Activated CD4-positive, alpha-beta T cell treated with anti-CD3 and anti-CD28 coated beads, Interleukin-2, amount 50 U/mL, for 48 hours (primary cell): ENCODE measurements at places on chromosomes 5 and 9.

DNA sequence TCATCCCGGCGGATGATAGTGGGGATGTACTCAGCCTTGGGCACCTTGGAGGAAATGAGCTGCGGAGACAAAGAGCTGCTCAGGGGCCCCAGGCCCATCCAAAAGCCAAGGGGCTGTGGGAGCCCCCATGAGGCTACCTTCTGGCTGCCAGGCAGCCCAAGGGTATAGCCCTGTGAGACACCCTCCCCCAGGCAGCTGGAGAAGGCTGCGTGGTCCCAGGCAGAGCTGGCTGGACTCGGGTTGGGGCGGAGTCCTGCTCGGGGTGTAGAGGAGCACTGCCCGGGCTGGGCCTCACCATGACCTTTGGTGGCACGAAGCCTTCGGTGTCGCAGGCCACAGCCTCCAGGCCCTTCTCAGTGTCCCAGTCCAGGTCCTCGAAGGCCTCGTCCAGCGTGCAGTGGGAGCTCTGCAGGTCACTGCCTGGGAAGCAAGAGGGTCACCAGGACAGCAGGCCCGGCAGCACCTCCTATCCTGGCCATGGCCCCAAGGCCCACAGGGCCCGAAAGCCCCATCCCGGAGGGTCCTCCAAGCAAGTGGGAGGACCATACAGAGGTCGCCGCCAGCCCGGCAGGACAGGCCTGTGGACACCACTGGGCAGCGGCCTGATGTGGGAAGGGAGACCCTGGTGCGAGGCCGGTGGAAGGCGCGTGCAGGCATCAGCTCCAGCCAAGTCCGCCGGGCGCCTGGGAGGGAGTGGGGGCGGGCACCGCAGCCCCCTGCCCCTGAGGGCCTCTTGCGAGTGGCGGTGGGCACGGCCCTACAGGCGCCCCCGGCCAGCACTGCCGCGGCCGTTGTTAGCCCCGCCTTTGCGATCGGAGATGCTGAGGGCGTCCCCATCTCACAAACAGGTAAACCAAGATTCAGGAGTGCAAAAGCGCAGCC, 6.1 kb downstream of the NSMF start:
- no peak for DNase-seq

DNA sequence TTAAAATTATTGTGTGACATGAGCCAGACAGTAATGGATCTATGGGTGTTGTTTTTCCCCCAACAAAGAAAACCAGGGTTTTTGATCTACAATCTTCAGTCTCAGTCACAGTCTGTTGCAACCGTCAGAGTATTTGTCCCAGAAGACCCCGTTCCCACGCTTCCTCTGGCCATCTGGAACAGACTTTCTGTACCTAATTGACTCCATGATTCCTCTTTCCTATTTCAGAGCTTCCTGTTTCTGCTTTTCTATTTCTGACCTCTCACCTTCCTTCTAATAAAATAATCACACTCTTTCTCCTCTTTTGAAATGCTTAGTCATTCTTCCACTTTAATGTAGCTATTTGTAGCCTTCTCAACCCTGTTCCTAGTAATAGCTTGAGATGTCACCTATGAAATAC, 1044.8 kb downstream of the DTWD2 start:
- DNase-seq, result no peak

GRCh38 chr5:71456362-71456743, 902 bp downstream of the BDP1 start:
- no peak for DNase-seq

DNA sequence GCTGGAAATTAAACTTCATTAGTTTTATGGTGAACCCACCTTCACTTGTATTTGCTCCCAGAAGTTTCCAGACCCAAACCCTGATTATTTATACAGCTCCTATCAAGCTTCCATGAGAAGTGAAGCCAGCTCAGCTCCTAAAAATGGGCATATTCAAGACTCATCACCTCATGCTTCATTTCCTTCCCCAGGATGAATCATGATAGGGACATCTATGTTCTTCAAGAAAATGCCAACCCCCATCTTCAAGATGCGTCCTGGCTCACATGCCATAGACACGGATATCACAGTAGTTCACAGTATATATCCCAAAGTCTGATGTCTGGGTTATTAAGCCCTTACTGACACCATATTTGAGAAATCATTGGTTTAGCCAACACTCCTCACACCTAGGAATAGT, 217.6 kb downstream of the NPR3 start:
- DNase-seq, result no peak

- no peak for DNase-seq
Measured at GRCh38 chr9:129414993-129415941, 205.6 kb downstream of the C9orf50 start.

DNA sequence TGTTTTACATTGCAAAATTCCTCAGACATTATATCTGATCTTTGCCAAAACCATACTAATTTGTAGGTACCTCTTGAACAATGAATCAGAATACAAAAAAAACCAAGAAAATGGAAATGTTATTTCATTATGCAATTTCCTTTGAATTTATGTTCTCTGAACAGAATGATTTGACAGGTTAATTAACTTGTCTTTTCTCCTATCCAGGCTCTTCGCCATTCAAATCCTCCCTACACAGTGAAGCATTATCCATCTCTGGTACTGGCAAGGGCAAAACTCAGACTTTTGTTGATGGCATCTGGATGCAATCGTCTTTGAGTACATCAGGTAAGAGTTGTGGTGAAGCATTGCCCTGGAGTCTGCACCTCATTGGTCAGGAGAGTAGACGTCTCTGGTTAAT, 655.7 kb upstream of the ITGA1 start:
- DNase-seq, result no peak
